RPMI8226 (cell line): ENCODE measurements at places on chromosomes 2 and 18.

DNA sequence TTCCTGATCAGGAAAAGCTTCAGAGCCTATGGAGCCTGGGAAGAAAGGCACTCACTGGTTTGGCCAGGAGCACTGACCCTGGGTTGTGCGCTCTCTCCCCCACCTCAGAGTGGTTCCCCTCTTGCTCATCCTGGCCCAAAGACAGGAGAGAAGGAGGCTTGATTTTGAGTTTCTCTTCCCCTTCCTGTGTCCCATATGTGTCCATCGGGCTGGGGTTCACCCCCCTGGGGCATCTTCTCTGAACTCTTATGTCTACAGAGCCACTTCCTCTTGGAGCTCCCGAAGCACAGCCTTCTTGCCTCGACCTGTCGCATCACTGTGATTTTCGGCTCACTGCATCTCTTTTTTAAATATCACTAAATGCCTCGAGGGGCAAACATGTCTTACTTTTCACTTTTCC is 692.3 kb downstream of the RNF144A start:
- DNase-seq, result no peak

DNA sequence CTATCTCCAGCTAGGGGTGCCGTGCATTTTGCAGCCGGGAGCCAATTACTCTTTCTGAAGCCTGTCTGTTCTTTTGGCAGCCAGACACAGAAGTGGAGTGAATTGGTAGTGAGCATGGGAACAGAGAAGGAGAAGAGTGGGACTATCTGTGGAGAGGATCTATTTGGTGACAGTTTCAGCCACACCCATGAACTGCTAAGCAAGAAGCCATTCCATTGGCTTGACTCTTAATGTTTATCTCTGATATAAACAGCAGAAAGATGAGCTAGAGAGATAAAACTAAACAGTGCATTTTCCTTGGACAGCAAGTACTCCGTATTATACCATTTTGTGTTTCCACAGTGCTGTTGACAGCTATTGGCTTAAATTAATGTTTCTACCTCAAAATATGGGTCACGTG is 259.6 kb upstream of the THUMPD2 start:
- DNase-seq, result no peak

DNA sequence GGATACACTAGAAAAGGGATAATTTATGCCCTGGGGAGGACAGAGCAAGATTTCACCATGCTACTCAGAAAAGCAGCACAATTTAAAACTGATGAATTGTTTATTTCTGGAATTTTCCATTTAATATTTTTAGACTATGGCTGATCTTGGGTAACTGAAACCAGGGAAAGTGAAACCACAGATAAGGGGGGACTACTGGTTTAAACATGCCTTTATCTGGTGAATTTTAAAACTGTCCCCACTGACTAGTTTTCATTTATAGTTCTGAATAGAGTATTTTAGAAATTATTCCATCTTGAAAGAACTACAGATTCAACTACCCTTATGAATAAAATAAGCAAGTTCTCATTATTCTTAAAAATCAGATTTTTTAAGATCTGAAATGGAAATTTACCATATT is 15.0 kb downstream of the NFU1 start:
- no peak for DNase-seq

GRCh38 chr2:64652231-64653108 is 1.2 kb downstream of the SERTAD2 start:
- peak; percentile 68 for DNase-seq

DNA sequence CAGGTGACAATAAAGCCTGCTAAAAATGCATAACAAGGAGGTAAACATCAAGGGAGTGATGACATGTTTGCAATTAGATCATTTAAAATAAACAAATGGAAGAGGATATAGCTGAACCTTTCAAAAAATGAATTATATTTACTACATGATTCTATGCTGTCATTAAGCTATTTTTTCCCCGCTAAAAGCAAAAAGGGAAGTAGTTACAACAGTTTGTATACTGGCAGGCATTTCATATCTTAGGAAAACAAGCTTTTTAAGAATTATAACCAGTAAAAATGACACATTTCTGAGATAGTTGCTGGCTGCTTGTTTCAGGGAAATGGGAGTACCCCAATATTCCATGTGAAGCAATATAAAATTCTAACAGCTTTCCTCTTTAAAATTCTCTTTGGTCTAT is 89.1 kb upstream of the ITGB6 start:
- DNase-seq, result no peak

GRCh38 chr2:85954590-85955458 is 66.0 kb upstream of the ST3GAL5 start:
- DNase-seq, result no peak
